Suppressor macrophage treated with lipopolysaccharide for 1 hour (primary cell): ENCODE measurements at places on chromosomes 2 and 18.
A peak's percentile ranks its signal among the peaks of the same experiment; 100 is the strongest.

DNA sequence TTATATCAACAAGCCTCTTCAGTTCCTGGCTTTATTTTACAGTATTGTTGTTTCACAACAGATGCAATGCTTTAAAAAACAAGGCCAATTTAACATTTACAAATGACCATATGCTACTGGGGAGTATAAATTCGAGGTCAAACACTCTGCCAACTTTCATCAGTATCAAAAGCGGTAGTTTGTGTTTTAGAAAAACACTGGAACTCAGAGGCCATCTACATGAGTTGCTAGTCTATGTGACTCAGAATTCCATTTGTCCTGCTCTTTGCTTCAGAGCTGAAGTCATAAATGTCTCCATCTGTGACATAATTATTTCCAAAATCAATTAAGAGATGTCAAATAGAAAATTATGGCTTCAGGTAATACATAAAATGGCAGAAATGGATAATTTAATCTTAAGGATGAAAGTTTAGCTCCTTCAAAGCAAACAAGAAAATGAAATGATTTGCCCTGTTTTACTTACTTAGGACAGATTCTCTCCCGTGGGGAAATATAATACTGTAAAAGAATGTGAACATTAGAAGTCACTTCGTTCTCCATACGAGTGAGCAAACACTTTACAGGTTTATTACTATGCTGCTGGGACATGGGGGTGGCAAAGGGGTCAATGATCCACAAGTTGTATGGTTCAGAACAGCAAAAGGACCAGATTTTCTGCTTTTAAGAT, 3.7 kb downstream of the MEX3C start:
- DNase-seq: no peak

GRCh38 chr2:85763132-85763531, 9.3 kb downstream of the ATOH8 start:
- no peak for DNase-seq

DNA sequence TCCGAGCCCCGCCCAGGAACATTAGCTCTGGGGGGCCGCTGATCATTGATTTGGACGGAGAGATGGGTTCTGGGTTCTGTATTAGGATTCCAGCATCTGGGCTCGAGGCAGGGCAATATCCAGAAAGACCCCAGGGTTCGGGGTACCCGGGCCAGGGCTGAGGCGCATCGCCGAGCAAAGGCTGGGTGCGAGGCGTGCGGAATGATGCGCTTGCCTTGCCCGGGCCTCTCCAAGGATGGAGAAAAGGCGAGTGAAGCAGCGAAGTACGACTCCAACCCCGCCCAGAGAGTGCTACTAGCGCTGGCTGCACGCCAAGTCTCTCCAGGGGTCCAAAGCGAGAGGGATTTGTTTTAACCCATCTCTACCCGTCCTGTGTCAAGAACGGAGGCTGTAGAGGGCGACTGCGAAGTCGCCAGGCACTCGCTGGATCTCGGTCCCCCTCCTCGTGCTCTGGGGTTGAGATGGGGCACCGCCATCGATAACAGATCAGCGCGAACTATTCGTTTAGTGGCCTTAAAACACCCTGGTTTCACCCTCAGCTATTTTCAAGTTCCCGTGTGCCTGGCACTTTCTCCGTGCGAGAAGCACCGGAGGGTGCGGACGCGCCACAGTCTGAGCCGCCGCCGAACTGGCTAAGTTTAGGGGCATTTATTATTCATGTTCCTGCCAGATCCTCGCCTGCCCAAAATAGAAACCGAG, 1.9 kb downstream of the ADCYAP1 start:
- no peak for DNase-seq

- no peak for DNase-seq
Observed at GRCh38 chr2:949384-950079, 1.1 kb upstream of the SNTG2 start.

DNA sequence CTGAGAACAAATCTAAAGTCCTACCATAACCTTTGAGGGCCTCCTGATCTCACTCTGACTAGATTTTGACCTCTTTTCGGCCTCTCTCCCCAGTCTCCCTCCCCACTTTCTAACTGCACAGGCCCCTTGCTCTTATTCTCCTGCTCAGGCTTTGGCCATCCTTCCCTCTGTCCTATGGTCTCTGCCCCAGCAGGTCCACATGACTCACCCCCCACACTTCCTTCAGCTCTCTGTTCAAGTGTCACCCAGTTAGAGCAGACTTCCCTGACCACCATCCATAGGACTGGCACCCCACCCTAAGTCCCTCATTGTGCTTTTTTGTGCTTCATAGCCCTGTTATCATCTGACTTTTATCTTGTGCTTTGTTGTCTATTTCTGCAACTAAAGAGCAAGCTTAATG, 41.2 kb upstream of the NT5C1B start:
- DNase-seq: no peak

- no peak for DNase-seq
Observed at GRCh38 chr18:48675912-48676311, 137.1 kb downstream of the CTIF start.

- DNase-seq: no peak
Observed at GRCh38 chr18:26700728-26701127, 152.4 kb upstream of the KCTD1 start.

DNA sequence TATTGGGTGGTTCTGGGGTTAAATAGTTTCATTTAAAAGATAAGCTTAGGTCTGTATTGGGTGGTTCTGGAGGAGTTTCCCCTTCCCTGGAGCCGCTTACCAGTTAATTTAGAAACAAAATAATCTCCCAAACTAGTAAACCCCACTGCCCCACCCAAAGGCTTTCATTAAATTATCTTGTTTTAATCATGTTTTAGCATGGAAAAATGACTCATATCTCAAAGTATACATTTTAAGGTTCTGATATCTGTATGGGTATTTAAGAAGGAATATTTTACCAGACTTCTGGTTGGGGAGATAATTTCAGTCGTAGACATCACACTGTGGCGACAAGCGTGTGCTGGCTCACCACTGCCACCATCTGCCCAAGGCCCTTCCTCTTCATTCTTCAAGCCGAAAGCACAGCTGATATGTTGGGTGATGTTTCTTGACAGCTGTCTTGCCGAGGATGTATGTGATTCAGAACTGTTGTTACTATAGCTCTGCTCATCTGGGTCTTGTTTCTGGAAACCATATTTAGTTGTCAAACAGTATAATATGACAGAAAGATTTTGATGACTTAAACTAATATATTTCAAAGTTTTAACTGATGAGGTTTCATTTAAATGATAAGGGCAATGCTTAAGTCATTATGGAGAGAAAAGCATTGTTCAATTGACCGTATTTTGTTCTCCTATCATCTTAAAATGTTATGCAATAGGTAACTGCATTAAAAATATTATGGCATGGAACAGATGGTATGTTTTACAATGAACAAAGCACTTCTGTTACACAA, 5.1 kb downstream of the FIGLA start:
- DNase-seq: peak; percentile 69

GRCh38 chr2:201932511-201932910, 101.1 kb upstream of the FZD7 start:
- no peak for DNase-seq

- DNase-seq: peak; percentile 46
Observed at GRCh38 chr2:35443087-35443486, 912.5 kb upstream of the CRIM1 start.

DNA sequence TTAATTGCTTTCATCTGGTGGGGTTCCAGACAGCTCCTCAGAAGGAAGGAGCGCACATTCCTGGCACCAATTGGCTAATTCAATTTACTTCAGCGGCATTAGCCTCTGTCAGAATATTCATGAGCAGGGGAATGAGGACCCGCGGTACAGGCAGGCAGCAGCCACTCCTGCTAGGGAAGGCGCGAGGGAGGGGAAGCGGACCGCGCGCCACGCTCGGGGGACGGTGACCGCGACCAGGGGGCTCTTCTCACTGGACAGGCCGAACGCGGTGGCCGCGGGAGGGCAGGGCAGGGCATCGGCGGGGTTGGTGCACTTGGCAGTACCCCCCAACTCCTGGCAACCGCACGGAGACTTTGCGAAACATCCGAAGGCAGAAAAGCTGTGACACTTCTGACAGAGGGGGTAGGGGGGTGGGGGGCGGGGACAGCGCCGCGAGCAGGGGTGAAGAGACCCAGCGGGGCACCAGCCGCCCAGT, at the start of gene CDH20:
CDH20 (plus strand) TSS at position 160 of the 475 bp plus-strand sequence.
- DNase-seq: no peak

GRCh38 chr18:32300914-32301313, 111.1 kb downstream of the MEP1B start:
- DNase-seq: no peak

GRCh38 chr18:37006742-37007141, 177.8 kb downstream of the KIAA1328 start:
- DNase-seq: no peak

DNA sequence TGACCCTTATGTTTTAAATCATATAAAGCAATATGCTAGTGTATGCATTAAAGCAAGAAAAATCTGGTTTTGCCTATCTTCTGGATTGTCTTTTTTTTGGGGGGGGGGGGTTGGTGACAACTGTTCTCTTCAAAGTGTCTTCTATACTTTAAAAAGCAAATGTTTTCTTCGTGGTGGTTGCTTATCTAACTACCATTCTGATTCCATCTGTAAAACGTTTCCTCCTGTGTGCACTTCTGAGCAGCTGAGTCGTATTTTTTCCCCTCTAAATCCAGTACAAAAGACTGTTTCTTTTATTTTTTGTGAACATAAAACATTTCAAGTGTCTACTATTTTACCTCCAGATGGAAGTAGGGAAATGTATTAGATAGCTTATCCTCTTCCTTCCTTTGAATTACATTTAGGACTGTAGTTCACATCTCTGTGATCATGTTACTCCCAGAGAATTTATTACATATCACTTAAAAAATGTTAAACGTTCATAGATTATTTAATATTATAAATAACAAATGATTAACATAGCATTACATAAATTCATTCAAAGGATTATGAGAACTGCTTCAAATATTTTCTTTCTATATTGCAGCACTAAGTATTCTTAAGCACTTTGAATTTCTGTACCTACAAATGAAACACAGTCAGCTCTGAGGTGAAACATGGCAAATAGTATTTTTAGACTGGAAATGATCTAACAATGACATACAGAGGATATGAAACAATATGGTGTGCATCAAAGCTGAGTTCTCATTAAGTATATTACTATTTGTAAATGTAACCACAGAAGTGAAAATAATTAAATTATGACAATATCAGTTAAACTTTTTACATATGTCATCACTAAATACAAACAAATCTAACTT, 56.4 kb downstream of the SCN3A start:
- no peak for DNase-seq

GRCh38 chr2:108921096-108922030, 67.7 kb downstream of the EDAR start:
- DNase-seq: no peak

- DNase-seq: no peak
Observed at GRCh38 chr2:19532547-19533196, 174.2 kb upstream of the OSR1 start.

GRCh38 chr18:12271376-12272235, 17.4 kb downstream of the CIDEA start:
- peak; percentile 72 for DNase-seq

GRCh38 chr18:3179430-3180089, 40.2 kb downstream of the MYOM1 start:
- DNase-seq: peak; percentile 88

DNA sequence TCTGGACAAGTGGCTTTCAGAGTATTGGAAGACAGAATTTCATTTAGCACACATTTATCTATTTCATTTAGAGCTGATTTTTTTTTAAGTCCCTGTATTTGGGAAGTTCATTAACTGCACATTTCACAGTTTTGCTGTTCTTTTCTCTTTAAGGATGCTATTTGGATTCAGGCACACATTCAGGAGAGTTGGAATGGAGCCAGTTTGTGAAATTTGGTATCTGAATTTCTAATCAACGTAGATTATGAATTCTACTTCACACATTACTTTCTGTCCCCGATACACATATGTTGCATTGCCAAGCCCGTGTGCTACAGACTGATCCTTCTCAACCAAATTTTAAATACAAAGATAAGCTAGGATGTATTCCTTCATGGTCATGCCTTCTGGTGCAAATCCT, 503.9 kb downstream of the IRS1 start:
- DNase-seq: no peak

- DNase-seq: peak; percentile 67
Observed at GRCh38 chr2:219119422-219120043, 41.1 kb downstream of the NHEJ1 start.

GRCh38 chr18:38297910-38298309, 732.3 kb upstream of the CELF4 start:
- DNase-seq: no peak

DNA sequence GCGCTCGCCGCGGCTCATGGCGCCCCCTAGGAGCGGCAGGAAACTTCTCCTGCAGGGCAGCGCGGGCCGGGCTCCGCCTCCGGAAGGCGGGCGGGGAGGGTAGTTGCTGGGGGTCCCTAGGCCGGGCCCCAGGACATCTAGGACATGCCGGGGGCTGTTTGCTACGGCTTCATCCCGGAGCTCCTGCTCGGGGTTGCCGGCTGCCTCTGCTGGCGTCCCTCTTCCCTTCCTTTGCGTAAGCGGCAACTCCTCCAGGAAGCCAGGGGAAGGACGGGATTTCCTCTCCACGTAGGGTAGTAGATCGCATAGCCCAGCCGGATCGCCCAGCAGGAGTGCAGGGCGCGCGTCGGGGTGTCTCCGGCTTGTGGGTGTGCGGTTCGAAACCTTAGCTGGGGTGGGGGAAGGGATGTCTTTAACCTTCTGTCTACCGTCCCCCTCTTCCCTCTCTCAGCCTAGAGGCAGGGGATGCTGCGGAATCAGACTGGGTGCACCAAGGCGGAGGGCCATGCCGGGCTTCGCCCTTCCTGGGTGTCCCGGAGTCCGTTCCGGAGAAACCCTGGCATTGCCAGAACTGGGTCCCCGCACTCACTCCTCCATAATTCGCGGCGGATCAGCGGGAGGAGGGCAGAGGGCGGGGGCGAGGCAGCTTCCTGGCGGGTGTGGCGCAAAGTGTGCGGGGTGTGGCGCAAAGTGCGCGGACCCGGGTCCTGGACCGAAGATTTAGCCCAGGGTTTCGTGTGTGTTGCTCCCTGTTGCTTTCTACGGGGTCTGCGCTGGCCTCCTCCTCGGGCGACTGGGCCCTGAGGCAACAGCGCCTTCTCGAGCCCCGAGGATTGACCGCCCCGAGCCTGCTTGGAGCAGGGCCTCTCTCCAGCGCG, 12.2 kb upstream of the SKOR2 start:
- DNase-seq: no peak

- DNase-seq: no peak
Observed at GRCh38 chr2:176647325-176648165, 378.3 kb downstream of the MTX2 start.

DNA sequence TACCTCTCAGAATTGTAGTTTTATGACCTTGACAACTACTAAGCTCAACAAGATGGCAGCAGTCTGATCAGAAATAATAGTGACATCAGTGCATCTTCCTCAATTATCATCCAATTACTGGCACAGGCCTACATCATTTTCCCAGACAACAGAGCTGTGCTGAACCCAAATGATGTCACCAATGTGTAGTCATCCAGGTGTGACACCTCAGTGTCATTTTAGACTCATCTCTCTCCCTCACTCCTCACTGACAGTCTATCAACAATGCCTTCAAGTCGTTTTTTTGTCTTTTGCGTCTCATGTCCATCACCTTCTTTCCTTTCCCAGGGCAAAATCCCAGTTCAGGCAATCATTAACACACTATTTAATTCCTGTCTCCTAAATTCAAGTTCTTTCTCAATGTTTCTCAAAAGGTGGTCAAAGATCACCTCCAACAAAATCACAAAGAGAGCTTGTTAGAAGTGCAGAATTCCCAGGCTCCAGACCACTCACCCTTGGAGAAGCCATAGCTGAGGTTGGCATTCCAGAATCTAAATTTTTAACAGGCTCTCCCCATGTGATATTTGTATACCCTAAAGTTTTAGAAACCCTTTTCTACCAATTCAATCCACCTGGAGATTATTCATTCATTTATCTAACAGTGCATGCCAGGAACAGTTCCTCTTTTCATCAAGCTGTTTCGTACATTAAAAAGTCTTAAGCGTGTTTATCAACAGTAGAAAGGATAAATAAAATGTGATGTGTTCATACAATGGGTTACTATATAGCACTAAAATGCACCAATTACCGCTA, 125.3 kb upstream of the KLF7 start:
- DNase-seq: no peak
